ENCODE measurements at places on chromosomes 7 and 10. TPM values are rescaled to one million over a fixed set of nuclear protein-coding genes. Genes with fewer than 3 reads are reported as not detected.

DNA sequence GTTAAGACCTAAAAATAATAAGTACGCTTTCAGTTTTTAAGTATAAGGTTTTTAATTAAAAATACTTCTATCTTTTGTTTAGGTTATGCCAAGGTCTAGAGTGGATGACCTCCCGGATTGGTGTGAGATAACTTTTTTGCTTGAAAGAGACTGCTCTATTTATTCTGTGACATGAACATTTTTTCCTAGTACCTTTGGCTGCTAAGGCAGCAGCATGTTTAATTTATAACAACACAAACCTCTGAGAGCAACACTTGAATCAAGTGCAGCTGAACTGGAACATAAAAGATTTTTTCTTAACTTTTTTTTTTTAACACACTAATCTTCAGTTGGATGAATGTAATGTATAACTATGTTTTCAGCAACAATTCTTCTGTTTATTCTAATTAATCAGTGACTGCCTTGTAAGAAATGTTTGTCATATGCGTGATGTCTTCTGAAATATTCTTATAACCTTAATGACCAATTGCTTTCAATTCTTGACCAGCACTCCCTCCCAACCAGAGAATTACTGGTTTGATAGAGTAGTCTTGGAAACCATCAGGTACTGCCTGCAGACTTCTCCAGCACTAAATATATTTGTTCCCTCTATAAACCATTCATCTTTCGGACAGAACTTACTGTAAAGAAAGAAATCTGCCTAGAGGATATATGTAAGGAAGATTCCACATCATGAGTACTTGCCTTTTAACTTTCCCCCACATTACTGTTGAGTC lies 16.0 kb downstream of the ARL5B start:
- DNase-seq, result no peak

- peak; percentile 17 for DNase-seq
These were observed 380.1 kb downstream of the HPSE2 start for GRCh38 chr10:98855403-98856189.

DNA sequence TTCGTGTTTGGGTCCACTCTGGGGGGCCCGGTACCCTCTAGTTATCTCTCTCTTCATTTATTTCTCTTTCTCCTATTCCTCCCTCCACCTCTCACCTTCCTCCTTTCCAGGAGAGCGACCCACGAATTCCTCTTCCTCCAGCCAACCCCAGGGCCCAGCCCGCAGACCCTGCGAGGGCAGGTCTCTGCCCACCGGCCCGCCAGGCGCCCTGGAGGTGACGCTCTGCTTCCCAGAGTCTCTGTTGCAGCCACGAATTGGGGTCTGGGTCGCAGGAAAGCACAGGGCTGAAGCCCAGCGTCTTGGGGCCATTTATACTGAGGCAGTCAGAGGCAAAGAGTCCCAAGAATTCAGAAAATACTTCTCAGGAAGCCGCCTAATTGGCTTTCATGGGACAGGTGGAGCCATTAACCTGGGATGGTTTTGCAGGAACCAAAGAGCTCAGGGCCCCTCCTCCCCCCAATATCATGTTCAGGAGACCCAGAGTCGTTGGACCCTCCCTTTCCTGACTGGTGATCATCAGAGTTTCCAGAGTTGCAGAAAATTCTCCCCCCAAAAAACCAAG lies 2.7 kb upstream of the EN2 start:
- no peak for DNase-seq

DNA sequence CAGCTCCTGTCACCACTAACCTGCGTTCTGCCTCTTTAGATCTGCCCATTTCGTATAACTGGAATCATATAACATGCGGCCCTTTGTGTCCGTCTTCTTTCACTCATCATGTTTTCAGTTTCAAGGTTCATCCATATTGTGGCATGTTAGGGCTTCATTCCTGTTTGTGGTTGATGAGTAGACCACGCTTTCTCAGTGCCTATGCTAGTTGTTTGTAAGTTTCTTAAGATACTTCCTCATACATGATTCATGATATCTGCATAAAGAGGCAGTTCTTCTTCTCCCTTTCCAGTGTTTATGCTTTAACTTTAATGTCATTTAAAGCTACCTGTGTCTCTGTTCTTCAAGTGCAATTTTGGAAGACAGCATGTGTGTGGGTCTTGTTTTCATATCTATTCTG lies 79.5 kb upstream of the FAM20C start:
- DNase-seq, result no peak

DNA sequence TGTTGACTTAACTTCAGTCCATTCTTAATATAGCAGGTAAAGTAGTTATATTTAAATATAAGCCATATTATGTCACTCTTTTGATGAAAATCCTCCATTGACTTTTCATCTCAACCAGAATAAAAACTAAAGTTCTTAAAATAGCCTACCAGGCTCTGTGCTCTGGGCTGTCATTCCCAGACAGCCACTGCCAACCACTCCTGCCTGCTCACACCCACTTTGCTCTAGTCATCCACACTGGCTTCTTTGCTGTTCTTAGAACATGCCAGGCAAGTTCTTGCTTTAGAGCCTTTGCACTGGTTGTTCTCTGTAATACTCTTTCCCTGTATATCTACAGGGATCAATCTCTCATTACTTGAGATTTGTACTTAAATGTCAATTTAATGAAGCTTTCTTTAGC lies 80.6 kb downstream of the ZEB1 start:
- no peak for DNase-seq

- peak; percentile 77 for DNase-seq
These were observed 37.6 kb downstream of the SGMS1 start for GRCh38 chr10:50585921-50586739.

FBXO24 gene
- total RNA-seq, result 0.43 TPM
